ENCODE measurements at places on chromosomes 7 and 10. TPM values are rescaled to one million over a fixed set of nuclear protein-coding genes. Genes with fewer than 3 reads are reported as not detected.

FRMD4A gene
- 2.1 TPM for total RNA-seq

RAPGEF5 gene
- 0.13 TPM for total RNA-seq

MYPN gene
- not detected for total RNA-seq

MICALL2 gene
- 2.1 TPM for total RNA-seq

PTPRN2 gene
- 0.42 TPM for total RNA-seq
